Smooth muscle cell of the brain vasculature (primary cell): ENCODE measurements at places on chromosomes 7 and 10.

- DNase-seq = no peak
Measured at GRCh38 chr10:21524131-21524525, 1.4 kb downstream of the SKIDA1 start.

GRCh38 chr10:10392511-10392910, 625.2 kb upstream of the CELF2 start:
- no peak for DNase-seq

DNA sequence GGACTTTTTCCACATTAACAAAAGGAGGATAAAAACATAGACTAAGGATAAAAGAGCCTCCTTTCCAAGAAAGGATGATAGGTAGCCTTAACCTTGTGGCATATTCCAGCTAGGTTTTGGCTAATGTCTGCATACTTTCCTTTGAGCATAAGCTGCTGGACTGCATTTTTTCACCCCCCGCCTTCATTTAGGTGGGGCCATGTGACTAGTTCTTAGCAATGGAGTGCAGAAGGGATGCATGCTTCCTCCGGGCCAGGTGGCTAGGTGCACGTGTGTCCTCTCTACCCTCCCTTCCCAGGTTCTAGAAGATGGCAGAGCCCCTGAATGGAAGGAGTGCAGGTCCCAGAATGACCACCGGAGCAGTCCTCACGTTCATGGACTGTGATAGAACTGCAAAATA, 59.8 kb downstream of the BPGM start:
- no peak for DNase-seq

- DNase-seq = no peak
Measured at GRCh38 chr10:29102233-29102632, 186.6 kb upstream of the LYZL1 start.

DNA sequence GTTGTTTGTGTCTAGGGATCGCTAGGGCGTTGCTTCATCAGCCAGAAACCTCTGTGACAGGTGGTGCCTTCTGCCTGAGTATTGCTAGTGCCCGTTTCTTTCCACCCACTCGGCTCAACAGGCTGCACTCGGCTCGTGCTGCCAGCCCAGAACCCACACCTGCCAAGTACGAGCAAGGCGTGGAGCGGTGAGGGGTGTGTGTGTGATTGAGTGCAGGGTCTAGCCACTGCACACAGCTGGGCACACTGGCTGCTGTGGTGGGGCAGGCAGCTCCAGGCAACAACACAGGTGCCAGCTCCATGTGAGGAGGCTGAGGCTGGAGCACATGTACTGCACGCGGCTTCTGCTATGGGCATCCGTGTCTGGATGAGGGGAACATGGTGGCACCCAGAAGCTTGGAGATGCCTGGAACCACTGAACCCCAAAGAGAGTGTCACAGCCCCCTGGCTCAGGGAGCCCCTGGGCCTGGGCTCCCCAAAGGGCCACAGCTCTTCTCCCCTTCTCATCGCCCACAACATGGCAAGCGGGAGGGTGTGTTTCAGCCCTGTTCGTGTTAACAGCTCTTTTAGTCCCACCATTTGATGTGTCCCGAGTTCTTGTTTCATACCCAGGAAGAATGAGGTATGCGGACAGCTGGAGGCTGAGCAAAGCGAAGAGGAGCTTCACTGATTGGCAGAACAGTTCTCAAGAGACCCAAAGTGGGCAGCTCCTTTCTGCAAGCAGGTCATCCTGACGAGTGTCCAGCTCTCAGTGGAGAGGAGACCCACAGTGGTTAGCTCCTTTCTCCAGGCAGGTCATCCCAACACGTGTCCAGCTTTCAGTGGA, 78.1 kb downstream of the HDAC9 start:
- DNase-seq = no peak

- DNase-seq = no peak
Measured at GRCh38 chr7:16428182-16428581, 6.8 kb upstream of the CRPPA start.

DNA sequence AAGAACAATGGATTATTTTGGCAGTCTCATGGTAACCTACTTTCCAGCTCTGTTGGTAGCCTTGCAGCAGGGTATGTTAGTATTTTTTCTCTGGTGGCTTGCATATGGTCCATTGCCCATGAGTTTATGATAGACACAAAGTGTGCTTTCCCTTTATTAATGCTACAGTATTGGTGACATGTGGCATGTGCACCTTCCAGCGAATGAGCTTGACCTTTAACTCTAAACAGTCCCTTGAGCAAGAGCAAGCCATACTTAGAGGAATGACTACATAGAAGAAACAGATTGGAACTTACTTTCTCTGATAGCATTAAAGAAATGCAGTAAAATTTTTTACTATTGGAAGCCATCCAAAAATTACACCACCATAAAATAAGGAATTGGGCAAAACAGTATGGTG, 73.9 kb downstream of the VTI1A start:
- no peak for DNase-seq

- no peak for DNase-seq
Measured at GRCh38 chr10:49270565-49270964, 28.4 kb upstream of the C10orf71 start.

DNA sequence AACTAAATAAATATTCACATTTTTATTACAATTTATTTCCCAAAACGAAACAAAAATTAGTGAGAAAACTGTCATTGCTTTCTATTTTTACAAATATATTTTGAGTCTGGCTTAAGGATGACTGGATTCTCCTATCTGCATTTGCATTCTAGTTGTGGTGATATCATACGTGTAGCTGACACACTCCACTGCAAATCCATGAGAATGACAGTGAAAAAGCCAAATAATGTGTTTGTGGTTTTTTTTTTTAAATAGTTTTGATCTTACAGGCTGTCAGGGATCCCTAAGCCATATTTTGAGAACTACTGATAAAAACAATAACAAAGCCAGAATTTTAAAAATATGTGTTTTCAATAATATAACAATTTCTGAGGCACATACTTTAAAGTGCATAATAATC, 5.8 kb upstream of the STAMBPL1 start:
- no peak for DNase-seq

GRCh38 chr10:10911471-10911921, 106.2 kb upstream of the CELF2 start:
- DNase-seq = peak; percentile 26

GRCh38 chr10:92848441-92849233, at the start of gene EXOC6:
Gene EXOC6, plus strand, starts transcription at chr10:92848520. Its CDS starts 14 bp downstream, at chr10:92848534.
- DNase-seq = peak; percentile 24

DNA sequence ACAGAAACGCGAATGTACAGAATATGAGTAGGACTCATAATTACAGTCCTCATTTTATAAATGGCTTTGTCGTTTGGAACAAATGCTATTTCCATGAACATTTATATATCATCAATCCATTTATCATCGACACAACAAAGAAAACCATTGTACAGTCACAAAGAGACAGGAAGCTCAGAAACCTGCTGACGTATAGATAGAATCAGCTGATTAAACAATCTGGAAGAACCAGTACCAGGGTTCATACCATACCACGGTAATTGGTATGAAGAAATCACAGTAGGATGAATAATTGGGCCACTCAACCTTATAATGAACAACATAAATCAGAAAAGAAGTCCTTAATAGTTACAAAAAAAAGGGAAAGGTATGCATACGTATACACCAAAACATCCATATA, 295.0 kb downstream of the PARD3 start:
- DNase-seq = no peak

DNA sequence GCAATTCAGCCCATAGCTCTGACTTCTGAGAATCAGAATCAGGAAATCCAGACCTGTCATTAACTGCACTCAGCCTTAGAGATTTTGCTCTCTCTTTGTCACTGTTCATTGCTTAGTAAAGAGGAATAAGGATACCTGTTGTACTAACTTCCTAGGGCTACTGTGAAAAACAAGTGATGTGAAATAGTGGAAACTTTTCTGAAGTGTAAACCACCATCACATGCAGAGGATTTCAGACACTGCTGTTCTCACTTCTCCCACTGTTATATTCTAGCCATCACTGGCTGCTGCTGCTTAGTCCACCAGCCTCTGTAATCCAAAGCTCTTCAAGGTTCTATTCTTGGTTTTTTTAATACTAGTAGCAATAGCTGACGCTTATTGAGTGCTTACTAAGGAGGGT, 129.6 kb upstream of the CCDC6 start:
- DNase-seq = no peak

GRCh38 chr10:28097633-28098032, 98.8 kb upstream of the ODAD2 start:
- no peak for DNase-seq

DNA sequence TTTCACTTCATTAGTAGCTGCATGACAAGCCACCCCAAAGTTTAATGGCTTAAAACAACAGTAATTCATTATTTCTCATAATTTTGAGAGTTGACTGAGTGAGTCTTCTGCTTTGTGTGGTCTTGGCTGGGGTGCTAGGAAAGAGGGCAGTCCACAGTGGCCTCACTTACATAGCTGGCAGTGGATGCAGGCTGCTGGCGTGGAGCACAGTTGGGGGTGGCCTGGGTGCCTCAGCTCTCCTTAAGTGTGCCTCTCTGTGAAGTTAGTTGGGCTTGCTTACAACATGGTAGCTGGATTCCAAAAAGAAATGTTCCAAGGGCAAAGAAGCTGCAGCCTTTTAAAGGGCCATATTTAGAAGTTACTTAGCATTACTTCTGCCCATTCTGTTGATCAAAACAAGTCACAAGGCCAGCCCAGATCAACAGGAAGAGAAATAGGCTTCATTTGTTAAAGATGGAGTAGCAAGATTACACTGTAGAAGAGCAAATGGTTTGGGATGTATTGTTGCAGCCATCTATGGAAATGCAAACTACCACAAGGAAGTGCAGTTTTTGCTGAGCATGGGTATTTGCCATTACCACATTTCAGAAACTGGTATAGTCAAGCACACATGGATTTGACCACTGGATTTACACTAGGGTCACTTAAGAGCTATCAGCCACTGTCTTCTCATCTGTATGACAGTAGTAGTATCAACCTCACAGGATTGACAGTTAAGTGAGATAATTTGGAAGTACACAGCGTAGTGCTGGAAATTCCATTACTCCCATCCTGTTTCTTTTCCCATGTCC, 33.6 kb downstream of the ZEB1 start:
- no peak for DNase-seq

DNA sequence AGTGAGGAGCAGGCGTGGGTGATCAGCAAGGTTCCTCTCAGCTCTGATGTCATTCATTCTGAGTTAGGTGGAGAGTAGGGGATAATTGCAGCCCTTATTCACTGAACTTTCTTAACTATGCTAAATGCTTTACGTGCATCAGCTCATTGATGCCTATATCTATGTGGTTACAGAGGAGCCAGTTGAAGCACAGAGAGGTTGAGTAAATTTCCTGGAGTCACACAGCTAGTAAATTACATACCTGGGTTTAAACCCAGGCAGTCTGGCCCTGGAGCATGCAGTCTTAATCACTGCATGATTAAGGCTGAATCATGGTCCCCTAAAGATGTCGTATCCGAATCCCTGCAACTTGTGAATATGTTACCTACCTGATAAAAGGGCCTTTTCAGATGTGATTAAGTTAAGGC, 99.6 kb downstream of the GRK5 start:
- DNase-seq = no peak

DNA sequence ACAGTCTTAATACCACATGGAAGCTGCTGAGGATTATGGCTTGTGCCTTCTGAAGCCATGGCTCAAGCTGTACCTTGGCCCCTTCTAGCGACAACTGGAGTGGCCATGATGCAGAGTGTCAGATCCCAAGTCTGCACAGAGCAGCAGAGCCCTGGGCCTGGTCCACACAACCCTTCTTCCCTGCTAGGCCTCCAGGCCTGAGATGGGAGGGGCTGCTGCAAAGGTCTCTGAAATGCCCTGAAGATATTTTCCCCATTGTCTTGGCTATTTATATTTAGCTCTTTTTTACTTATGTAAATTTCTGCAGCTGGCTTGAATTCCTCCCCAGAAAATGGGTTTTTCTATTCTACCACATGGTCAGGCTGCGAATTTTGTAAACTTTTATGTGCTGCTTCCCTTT, 804.6 kb upstream of the ZWINT start:
- no peak for DNase-seq
